Activated CD8-positive, alpha-beta T cell treated with anti-CD3 and anti-CD28 coated beads, Interleukin-2, amount 10 ng/mL, durations not matched to agents 7 days and 5 days (primary cell): ENCODE measurements at places on chromosomes 2 and 18.

GRCh38 chr2:10880586-10881321, 31.0 kb upstream of the KCNF1 start:
- DNase-seq: no peak

DNA sequence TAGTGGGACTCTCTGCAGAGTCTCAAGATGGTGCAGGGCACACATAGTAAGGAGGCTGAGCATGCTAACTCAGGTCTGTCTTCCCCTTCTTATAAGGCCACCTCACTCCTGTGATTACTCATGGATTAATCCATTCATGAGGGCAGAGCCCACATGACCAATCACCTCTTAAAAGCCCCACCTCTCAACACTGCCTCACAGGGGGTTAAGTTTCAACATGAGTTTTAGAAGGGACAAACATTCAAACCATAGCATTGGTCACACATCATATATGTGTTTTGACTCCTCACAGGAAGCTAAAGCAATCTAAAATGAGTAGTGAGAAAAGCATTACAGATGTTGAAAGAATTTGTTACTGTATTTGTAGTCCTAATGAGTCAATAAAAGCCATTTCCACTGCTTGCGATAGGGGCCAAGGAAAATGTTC, 57.5 kb downstream of the DTNA start:
- DNase-seq: no peak

GRCh38 chr2:127355407-127356008, 32.3 kb downstream of the MAP3K2 start:
- peak; percentile 40 for DNase-seq

DNA sequence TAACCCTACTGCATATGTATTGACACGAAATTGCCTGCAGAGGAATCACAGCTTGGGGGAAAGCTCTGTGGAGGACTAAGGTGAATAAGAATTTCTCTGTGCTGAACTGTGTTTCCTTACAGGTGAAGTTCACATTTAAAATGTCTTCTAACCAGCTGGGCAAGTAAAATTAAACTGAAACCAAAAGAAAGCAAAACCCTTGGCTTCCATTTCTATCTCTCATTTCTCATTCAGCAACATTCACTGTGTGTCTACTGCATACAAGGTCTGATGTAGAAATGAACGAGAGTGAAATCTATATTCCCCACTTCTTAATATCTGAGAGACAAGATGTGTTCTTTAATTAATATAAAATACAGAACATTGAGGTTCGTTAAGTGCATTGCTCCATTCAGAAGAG, 397.3 kb downstream of the SOX11 start:
- DNase-seq: no peak

GRCh38 chr18:63157293-63158011, 162.1 kb downstream of the BCL2 start:
- no peak for DNase-seq

- no peak for DNase-seq
Observed at GRCh38 chr18:27585602-27586173, 400.6 kb upstream of the CHST9 start.

DNA sequence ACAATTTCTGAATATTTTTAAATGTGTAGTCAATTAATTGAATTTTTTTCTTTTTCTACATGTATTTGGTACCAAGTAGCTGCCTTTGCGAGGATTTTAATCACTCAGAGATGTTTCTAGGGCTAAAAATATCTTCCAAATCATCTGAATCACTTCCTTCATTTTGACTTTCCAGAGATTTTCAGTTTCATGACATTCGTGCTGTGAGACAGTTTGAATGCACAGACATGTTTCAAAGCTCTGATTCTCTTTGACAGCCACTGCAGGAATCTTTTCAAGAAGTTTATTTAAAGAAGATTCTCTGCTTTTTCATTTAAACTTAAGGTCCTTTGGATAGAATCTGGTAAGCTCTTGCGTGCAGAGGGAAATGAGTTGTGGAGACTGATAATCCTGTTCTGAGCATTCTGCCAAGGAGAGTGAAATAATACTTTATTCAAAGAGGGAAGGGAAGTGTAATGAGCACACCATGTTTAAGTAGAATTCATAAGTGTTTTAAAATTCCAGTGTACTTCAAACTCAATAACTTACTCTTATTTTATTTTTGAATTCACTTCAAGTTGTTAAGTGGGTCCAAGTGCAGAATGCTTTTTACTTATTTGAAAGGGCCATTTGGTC, 9.7 kb downstream of the CYBRD1 start:
- DNase-seq: no peak

DNA sequence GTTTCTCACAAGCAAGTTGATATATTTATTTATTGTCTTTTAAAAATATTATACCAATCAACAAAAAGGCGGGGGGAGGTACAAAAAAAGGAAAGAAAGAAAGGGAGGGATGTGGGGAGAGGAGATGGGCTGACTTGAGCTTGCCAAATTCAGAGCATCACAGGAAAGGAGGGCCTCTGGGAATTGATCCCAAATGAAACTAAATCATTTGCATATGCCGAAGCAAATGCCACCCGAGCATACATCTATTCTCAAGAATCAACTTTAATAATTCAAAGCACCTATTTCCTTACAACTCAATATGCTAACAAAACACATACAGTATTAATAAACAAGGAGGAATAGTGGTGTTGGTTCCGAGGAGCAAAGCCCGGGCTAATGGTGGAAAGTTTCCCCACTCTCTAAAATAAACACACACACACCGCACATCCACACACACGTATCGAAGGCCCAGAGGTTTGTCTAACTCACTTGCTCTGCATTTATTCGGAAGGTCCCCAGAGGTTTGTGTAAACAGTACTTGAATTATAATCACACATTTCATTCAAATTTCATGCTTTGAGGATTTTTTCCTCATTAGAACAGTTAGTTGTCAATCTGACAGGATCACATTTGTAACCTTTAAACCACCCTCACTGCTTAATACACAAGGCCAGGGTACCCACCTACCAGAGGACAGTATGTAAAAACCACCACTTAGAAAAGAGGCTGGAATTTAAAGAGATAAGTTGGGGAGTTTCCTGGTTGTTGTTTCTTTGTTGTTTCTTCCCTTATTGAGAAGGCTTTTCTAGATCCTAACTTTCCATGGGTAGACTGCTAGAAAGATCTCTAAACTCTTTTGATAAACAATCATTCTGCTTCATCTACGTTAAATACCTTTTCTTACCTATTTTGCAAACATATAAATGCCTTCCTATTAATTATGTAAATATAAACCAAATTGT, 264.7 kb downstream of the TCF4 start:
- DNase-seq: no peak

GRCh38 chr2:7771781-7772180, 854.6 kb downstream of the RNF144A start:
- no peak for DNase-seq

- DNase-seq: no peak
Observed at GRCh38 chr2:149716687-149717086, 129.1 kb upstream of the MMADHC start.

GRCh38 chr2:46014911-46015654, 282.1 kb upstream of the EPAS1 start:
- DNase-seq: no peak
